ENCODE measurements at places on chromosomes 5 and 9.

DNA sequence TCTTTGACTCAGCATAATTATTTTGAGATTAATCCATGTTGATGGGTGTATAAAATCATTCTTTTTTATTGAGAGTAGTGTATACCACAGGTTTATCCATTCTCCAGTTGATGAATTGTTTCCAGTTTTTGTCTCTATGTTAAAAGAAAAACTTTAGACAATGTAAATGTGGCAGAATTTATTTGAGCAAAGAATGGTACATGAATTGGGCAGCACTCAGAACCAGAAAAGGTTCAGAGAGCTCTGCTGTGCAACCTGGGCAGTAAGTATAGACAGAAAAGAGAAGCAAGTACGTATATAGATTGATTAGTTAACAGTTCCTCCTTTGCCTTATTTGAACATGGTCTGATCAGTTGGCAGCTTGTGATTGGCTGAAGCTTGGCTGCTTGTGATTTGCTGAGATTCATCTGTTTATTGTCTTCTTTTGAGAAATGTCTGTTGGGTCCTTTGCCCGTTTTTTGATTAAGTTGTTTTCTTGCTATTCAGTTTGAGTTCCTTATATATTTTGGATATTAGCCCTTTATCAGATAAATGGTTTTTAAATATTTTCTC is 41.4 kb downstream of the CDC42SE2 start:
- DNase-seq, result no peak

GRCh38 chr5:131210151-131210510 is 39.4 kb downstream of the LYRM7 start:
- no peak for DNase-seq

DNA sequence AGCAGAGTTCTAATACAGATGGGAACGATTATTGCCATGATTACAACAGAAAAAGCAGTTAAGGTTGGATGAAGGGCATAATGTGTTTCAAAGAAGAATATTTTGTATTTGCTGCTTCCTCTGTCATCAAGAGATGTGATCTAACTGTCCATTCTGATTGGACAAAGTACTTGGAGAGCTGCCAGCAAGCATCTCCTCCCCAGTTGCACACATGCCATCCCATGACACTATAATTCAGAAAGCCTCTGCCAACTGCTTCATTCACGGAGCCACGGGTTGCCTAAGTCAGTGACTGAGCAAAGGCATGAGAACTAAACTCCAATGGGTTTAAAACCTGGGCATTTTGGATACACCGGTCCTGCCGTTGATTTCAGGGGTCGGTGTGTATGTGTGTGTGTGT is 253.8 kb downstream of the CRB2 start:
- DNase-seq, result no peak

DNA sequence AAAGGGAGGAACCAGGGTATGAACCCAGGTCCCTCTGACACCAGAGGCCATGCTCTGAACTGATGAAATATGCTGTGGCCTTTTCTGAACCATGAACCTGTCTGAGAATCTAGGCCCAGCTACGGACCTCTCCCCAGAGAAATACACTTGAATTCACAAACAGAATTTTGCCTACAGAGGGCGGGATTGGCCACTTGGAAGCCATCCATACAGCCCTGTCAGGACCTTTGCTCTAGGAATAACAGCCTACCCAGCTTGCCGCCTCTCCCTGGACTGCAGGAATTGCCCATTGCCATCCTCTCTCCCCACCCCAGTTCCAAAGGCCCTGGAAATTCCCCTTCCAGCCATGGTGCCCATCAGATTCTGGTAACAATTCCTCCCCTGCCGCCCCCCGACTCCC is 26.6 kb downstream of the MORN5 start:
- DNase-seq, result no peak

DNA sequence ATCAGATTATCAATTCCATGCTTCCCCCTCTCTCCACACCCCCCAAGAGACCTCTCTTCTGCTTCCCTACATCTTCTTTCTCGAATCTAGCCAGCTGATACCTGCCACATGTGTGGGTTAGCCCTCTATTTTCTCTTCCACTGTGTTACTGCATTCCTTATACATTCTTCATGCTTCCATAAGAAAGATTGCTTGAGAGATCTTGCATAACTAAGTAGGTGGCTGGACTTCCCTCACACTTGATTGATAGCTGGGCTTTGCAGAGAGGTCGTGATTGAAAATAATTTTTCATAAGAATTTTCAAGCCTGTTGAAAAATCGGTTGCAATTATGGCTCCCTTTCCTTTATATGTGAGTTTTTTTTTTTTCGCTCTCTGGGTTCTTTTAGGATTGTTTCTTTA is 33.0 kb upstream of the PANK3 start:
- DNase-seq, result no peak

GRCh38 chr9:71694332-71694731 is 74.0 kb downstream of the CEMIP2 start:
- no peak for DNase-seq

- DNase-seq, result peak; percentile 80
These were observed 45.3 kb downstream of the OR2K2 start for GRCh38 chr9:111284703-111285102.

DNA sequence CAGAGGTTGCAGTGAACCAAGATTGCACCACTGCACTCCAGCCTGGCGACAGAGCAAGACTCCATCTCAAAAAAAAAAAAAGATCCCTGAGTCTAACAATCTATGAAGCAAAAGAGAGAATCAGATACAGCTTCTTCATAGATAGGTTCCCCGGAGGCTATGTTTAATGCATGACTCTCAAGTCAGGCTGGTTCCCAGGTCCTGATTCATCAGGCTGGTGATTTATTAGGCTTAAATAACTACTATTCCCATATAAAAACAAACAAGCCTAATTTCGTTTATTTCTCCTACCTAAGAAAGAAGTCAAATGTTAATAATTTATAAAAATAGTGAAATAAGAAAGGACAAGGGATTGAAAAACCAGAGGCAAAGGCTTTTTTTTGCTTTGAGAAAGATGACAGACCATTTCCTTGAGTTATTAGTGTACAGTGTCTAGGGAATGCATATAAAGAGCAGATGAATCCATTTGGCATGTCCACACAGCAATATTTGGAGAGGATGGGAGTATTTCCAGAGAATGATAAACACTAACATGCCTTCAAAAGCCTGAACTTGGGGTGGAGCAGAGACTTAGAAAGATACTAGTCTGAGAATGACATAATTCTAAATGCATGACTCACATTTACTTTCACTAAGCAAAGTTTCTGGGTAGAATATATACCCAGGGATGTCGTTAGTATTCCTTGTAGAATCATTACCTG is 115.3 kb downstream of the NREP start:
- no peak for DNase-seq

- no peak for DNase-seq
These were observed 171.2 kb downstream of the SLC12A2 start for GRCh38 chr5:128254789-128255188.

GRCh38 chr5:72300590-72301339 is 19.3 kb downstream of the MRPS27 start:
- no peak for DNase-seq

- peak; percentile 50 for DNase-seq
These were observed 292.9 kb downstream of the NR3C1 start for GRCh38 chr5:143110591-143110990.

DNA sequence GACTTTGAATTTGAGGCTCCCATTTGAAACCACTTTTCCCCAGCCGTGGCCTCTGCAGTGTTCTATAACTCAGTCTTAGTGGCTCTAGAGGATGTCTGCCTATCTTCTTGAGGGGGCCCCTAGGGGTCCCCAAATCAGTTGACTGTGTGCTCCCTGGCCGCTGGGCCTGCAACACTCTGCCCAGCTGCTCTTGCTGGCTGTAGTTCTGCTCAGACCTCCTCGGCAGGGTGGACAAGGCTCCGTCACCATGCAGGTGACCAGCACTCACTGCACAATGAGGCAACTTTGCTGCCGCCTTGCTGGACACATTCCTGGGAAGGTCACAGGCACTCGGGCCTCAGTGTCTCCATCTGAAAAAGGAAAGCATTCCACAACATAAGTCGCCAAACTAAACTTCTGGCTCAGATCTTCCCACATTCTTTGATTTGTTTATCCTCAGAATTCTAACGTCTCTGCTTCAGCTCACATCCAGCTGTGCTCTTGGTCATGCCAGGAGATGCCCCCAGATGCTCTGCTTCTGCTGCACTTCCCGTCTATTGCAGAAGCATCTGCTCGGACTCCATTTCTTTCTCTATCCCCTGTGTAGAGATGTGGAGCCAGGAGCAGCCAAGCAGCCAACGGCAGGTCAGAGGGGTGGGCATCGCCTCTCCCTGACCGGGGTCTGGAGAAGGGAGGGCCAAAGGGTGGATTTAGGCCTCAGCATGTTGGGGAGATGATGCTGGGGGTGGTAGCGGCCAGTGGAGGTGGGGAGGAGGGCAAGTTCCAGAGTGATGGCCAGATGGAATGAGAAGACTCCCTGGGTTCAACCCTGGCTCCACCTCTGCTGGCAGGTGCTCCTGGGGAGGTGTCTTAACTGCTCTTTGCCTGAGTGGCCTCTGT is 133.6 kb downstream of the MVB12B start:
- no peak for DNase-seq

DNA sequence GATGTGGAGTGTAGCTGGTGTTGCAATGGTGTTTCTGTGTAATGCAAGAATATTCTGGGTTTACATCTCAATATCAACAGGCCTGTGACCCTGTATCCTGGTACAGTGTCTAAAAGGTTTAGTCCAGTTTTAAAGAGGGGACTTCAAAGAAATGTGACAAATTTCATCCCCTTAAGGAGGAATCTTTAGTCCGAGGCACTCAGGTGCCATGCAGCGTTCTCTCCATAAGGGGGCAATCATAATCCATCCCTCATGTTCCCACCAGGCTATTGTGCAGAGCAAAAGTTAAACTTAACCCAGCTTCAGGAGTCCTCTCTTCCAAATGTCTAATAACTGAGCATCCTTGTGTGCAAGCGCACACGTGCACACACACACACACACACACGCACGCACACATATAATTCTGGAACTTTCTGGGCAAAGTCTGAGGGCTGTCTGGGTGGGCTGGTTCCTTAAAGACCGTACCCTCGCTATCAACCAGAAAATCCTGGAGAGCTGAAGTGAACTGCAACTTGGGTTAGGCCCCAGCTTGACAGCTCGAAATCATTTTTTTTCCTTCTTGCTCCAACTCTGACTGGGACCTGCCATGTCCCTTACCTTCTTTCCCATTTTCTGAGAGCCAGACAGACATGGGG is 46.0 kb downstream of the CRB2 start:
- peak; percentile 12 for DNase-seq

GRCh38 chr5:27769748-27770402 is 731.5 kb upstream of the CDH9 start:
- DNase-seq, result no peak

DNA sequence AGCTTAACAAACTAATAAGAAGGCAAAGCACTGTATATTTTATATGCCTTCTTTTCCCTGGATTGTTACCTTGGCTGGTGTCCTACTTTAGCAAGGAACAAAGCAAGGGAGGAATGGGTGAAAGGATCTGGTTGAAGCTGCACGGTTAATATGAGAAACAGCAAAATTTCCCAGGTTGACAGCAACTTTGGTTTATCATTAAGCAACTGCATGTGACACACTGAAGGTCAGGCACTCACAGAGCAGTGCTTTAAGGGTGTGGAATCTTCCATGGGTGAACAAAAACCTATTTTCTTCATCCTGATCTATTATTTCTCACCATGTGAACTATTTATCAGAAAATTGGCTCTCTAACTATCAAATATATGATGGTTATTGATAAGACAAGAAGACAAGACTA is 109.0 kb upstream of the ATP10B start:
- DNase-seq, result no peak

DNA sequence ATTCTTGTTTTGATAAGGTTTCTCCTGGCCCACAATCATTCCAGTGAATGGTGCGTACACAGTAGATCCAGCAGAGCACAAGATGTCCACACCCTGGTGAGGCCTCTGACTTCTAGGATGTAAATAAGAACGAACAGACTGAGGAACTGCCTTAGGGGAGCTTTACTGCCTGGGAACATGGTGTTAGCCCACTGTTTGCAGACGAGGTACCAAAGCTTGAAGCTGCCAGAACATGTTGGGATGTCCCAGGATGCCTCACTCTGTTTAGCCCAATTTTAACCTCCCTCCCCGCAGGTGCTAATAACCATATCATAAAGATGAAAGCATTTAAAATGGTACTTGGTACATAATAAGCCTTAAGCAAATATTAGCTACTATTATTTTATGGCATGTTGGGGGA is 3.5 kb downstream of the LECT2 start:
- no peak for DNase-seq

GRCh38 chr5:3948838-3949237 is 353.2 kb downstream of the IRX1 start:
- DNase-seq, result no peak

GRCh38 chr5:96546120-96546519 is 113.1 kb upstream of the PCSK1 start:
- DNase-seq, result no peak

- no peak for DNase-seq
These were observed 135.6 kb upstream of the IRX4 start for GRCh38 chr5:2018390-2018724.

- DNase-seq, result no peak
These were observed 497.0 kb upstream of the GRAMD2B start for GRCh38 chr5:125926172-125926571.

- DNase-seq, result peak; percentile 73
These were observed 17.7 kb downstream of the MLLT3 start for GRCh38 chr9:20604562-20604961.

DNA sequence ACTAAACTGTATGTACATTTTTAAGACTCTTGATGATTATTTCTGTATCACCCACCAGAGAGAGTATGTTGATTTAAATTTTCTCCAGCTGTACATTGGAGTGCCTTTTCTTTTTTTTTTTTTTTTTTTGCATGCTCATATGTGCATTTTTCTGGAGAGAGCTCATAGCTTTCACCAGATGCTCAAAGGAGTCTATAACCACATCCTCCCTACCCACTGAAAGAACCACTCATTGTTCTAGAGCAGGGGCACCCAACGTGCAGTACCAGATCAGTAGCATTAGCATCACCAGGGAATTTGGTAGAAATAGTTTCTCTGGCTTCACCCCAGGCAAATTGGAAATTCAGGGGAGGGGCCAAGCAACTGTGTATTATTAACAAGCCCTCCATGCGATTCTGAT is 53.9 kb upstream of the TMEM171 start:
- DNase-seq, result no peak

DNA sequence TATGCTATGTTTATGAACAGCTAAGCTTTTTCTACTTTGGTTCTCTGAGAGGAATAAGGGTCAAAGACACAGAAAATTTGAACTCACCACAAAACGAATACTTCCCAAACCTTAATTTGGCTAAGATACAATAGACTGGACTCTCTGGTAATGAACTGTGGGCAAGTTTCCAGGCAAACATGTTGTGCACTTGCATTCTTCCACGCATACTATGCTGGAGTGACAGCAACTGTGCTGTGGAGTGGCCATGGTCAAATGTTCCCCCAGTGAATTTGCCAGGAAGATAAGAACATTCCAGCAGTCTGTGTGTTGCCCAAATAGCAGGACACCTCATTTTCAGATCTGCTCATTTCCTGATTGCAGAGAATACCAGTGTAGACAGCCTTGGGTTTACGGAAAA is 275.3 kb upstream of the IL12B start:
- no peak for DNase-seq

- DNase-seq, result no peak
These were observed 350.1 kb upstream of the IRX2 start for GRCh38 chr5:3101561-3101960.
